IPS DF 6.9 (cell line): ENCODE measurements at places on chromosomes 16 and 17.

DNA sequence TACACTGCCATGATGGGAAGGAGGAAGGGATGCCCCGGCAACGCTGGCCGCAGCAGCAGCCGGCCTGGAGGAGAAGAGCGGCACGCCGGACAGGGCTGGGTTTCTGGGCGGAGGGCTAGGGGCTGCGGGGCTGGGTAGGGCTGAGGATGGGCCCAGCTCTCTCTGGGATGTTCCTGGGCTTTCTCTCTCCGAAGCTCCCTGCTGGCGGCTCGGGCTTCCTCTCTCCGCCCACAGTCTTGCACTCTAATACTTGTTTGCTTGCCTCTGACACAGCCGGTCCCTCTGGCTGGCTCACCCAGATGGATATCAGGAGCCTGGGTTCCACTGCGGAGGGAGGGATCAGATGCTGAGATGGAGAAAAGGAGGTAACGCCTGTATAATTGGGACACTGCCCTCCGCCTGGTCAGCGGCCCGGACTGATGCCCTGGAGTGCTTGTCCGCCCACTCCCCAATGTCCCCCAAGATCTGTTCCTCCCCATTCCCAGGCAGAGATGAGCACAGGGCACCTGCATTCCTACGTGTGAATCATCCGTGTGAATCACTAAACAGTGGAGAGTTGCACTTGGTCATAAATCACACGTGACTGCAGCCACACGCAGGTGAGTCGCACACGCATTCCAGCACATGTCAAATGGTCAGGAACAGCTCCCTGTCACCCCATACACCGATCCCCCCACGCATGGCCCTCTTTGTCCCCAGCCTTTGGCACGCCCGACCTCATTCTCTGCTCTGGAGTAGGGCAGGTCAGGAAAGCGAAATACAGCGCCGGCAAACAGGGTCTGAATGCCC lies at the start of gene ALOXE3:
Gene ALOXE3 (minus strand): TSS at position 535 of the 789 bp plus-strand sequence. CDS start 524 bp downstream, at position 11.
- DNase-seq: no peak

GRCh38 chr17:6638046-6638908 lies 2.2 kb downstream of the KIAA0753 start:
- DNase-seq: no peak

GRCh38 chr16:85733839-85734170 lies 17.1 kb downstream of the C16orf74 start:
- peak; percentile 84 for DNase-seq

DNA sequence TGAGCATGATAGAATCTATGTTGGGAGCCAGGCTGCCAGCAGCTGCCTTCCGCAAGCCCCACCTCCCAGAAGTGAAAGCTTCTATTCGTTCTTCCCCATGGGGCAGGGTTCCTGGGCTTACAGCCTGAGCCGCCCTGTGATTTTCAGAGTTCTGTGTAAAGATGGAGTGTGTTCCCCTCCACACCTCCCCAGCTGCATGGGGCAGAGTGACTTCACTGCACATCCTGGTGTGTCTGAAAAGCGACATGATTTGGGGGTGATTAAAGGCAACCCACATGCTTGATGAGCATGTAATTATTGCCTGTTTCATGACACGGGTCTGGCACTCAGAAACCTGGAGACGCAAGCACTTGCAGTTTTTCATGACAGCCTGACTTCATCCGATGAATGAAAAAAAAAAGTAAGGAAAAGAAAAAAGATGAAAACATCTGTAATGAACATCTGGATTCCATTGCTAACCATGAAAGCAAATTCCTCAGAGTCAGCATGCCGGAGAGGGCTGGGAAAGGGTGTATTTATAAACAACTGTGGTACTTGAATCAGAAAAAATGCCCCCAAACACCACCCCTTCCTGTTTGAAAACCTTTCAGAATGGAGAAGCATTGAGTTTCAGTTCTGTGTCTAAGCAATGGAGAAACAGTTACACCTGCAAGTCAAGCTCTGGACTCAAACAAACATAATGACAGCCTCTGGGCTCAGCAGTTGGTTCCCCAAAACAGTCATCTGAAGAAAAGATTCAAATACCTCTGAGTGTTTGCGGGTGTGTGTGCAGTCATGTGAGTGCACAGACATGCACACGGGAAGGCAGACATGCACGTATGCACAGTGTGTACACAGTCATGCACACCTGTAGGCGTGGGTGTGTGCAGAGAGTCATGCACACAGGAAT lies 266.0 kb downstream of the ENGASE start:
- no peak for DNase-seq

DNA sequence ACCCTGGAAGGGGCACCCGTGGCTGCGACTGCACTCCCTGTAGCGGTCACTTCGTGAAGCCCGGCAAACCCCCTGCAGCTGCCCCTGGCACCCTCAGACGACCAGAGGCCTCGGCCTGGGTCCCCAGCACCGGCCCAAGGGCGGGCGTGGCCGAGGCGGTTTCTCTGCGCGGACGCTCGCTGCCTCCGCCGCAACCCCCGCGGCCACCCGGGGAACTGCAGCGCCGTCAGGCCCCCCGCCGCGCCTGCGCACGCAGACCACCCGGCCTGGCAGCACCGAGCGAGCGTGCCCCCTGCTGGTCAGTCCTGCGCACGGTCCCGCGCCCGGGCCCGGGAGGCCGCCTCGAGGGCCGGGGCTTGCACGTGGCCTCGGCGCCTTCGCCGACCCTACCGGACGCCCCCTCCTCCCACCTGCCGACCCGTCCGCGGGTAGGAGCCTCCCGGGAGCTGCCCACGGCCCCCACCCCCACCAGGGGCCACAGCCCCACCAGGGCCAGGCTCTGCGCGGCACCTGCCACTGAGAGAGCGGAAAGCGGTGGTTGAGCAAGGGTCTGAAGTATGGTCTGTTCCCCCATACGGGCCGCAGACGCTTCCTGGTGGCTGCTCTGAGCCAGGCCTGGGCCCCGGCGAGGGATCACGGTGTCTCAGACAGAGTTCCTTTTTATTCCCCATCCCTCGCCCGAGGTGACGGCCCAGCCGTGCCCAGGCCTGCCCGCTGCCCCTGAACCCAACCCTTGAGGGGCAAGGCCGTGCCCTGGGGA lies 11.5 kb upstream of the HS3ST6 start:
- DNase-seq: no peak

DNA sequence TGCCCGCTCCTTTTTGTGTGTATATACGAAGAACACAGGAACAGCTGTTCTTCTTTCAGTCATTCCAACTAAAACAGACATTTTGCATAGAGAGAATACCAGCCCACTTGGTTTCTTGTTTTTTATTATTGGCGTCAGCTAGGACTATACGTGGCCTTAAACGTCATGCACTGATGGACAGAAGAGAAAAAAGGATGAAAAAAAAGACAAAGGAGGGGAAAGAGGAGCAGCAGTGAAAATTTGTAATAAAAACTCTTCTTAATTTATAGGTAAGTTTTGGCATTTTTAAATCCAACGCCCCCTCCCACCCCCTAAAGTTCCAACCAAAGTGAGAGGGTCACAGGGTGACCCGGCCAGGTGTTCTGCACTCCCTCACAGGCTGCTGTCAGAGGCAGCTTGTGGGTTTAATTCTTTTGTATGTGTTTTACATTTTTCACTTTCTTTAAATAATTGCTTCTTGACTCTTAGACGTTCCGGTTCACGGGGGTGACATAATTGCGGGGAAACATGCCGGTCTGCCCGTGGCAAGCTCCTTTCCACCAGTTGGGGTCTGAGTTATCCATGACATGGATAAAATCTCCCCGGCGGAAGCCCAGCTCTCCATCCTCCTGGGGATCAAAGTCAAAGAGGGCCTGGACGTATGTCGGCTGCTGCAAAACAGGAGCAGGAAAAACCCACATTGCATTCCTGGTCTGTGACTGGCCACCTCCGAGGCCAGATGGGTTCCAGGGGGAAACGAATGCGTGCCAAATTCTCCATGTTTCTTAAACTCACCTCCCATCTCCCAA lies 30.9 kb upstream of the SLC25A19 start:
- DNase-seq: no peak

DNA sequence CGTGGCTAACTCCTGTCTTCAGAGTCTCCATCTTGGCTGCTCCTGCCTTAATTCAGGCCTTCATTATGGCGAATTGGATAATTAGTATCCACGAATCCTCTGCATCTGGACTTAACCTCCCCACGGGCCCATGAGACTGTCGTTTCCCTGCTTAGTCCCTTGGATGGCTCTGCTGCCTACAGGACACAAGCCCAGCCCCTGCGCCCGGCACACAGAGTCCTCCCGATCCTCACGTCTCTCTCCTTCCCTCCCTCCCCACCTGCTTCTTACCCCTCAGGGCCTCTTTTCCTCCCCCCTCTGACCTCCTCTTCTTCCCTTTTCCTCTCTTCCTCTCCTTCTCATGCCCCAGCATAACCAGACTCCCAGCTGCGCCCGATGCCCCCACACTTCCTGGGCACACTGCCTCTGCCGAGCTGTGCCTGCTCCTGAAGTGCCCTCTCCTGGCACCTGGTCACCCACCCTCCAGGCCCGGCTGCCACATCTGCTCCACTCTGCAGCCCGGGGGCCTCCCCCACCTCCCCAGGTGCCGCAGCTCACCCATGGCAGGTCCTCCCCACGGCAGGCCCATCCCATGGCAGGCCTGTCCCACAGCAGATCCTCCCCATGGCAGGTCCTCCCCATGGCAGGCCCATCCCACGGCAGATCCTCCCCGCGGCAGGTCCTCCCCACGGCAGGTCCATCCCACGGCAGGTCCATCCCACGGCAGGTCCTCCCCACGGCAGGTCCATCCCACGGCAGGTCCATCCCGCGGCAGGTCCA lies 45.9 kb downstream of the RPH3AL start:
- DNase-seq: no peak

- DNase-seq: no peak
Measured at GRCh38 chr16:8996891-8997290, 33.2 kb upstream of the USP7 start.

DNA sequence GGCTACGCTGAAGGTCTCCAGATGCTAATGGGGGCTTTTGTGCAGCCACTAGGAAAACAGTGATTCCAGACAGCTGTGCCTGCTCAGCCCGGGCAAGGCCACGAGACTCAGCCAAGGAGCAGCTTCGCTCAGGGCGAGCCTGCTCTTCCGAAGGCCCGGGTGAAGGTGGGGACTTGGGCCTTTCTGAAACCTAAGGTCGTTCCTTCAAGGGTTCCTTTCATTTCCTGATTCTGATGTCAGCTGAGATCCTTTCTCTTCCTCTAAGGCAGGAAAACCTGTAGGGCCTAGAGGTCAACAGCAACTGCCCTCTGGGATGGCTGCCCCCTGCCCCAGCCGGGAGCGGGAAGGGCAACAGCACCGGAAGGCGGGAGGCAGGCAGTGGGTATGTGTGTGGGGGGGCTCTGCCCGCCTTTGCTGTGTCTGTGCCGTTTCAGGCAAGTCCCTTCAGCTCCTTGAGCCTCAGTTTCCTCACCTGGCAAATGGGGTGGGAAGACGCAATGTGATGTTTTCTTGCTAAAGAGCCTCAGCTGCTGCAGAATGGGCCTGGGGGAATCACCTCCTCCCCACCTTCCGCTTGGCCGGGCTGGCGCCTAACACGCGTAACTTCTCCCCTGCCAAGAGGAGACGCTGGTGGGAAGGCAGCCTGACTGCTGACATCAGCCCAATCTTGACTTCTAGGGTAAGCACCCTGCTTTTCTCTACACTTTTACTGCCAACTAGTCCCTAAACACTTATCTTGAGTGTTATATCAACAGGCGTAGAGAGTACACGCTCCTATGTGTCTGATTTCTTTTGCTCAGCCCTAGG lies 32.8 kb downstream of the IRF8 start:
- no peak for DNase-seq

DNA sequence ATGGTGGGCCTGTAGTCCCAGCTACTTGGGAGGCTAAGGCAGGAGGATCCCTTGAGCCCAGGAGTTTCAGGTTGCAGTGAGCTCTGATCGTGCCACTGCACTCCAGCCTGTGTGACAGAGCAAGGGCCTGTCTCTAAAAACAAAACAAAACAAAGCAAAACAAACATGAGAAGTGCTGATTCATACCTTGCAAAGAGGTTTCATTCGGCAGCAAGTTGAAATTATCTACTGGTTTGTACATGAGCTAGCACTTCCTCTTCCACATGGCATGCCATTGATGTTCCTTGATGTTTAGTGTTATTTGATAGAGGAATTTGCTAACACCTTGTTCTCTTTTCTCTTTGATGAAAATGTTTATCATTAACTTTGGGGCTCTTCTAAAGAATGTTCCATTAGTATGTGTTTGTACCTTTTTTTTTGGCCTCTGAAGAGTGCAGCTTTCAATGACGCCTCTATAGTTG lies 50.6 kb downstream of the SPECC1 start:
- no peak for DNase-seq

DNA sequence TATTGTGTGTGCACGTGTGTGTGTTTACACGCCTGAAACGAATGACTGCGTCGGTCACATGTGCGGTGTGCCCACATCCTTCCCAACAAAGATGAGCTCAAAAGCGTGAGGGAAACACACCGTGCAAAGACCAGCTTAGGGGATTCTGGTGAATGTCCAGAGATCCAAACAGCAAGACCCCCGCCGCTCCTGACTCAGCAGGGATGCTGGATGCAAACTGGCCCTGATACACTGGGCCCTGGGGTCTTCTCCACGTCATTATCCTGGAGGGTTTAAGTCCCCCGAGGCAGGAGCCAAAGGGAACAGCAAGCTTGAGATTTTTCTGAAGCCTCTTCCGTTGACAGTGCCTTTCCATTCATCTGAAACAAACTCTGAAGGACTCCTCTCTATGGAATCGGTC lies 59.2 kb downstream of the TBC1D16 start:
- DNase-seq: no peak

- no peak for DNase-seq
Measured at GRCh38 chr17:71460943-71461342, 659.9 kb upstream of the SOX9 start.

GRCh38 chr16:49738001-49738400 lies 117.9 kb downstream of the ZNF423 start:
- no peak for DNase-seq

- no peak for DNase-seq
Measured at GRCh38 chr16:64132190-64132589, 989.7 kb downstream of the CDH11 start.

DNA sequence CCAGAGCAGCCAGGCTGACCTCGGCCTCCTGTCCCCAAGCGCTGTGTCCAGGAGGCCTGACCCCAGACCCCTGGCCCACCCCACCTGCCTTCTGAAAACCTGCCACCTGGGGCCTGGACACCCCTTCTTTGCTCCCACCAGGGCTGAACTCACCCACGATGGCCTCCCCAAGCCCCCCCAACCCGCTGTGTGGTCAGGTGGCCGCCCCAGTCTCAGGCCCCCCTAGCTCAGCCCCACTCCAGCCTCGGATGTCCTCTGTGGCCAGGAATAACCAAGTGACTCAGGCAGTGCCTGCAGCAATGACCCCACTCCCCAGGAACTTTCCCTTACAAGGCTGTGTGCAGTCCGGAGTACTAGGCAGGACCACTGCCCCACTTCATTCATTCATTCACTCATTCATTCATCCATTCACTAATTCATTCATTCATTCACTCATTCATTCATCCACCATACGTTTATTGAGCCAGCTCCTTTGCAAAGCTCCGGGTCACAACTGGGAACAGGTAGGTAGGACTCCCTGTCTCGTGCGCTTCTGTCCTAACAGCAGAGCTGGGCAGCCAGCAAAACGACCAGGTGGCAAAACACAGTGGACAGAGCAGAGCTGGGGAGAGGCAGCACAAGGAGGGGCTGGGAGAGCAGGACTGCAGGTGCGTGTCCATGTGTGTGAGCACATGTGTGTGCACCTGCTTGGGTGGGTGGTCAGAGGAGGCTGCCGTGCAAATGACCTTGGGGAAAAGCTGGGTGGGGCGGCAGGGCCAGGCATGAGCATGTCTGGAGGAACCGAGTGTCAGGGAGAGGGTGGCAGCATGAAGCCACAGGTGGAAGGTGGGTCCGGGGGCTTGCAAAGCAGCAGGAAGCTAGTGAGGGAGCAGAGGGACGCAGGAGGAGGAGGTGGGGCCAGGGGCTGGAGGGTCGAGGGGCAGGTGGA lies 75.8 kb upstream of the CBX4 start:
- DNase-seq: no peak

GRCh38 chr16:85202051-85202601 lies 89.9 kb upstream of the CIBAR2 start:
- no peak for DNase-seq

GRCh38 chr16:27859020-27859419 lies 204.5 kb downstream of the GSG1L start:
- DNase-seq: peak; percentile 20
